ENCODE measurements at places on chromosomes 12 and 14.

- no peak for DNase-seq
These were observed 237.8 kb downstream of the SPTSSA start for GRCh38 chr14:34224221-34224620.

DNA sequence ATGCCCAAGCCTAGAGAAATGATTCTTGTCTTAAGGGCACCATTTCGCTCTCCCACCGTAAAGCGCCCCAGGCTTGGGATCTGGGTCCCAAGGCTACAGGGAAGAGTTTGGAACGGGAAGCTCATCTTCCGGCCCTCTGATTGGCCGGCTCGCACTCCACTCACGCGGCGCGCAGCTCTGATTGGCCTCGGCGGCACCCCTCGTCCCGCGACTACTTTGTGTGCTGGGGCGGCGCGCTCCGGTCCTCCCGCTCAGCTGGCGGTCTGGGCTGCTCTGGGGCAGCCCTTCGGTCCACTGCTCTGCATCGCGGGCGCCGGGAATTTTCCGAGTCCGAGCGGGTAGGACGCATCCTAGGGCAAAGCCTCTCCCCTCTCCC, 886 bp upstream of the FUT8 start:
- DNase-seq = peak; percentile 98

DNA sequence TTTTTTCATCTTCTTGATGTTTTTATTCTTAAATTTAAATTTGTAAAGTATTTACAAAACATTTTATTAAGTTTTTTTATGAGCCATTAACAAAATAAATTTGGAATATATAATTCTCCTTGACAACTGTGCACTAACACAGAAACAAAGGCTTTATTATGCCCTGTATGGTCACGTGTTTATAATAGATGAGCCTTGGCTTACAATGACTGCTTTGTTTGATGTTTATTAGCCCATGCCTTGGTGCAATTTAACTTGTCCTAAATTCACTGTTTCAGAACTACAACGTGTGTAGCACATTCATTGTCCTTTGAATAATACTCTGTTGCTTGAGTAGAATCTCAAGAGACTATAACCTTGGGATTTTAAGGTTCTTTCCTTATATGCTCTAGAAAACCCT, 59.8 kb downstream of the CNTN1 start:
- no peak for DNase-seq

- DNase-seq = no peak
These were observed 457.1 kb downstream of the DAD1 start for GRCh38 chr14:22131749-22132476.

GRCh38 chr12:38759621-38760020, 145.8 kb downstream of the CPNE8 start:
- peak; percentile 2 for DNase-seq

Data from GM23248 (cell line).